ENCODE measurements at places on chromosomes 1 and 21.

GRCh38 chr1:24020025-24020424 is 39.9 kb upstream of the SRSF10 start:
- no peak for DNase-seq

GRCh38 chr1:89865498-89866382 is 44.9 kb downstream of the LRRC8D start:
- DNase-seq = no peak

GRCh38 chr1:177571076-177571475 is 398.8 kb downstream of the SEC16B start:
- DNase-seq = no peak

DNA sequence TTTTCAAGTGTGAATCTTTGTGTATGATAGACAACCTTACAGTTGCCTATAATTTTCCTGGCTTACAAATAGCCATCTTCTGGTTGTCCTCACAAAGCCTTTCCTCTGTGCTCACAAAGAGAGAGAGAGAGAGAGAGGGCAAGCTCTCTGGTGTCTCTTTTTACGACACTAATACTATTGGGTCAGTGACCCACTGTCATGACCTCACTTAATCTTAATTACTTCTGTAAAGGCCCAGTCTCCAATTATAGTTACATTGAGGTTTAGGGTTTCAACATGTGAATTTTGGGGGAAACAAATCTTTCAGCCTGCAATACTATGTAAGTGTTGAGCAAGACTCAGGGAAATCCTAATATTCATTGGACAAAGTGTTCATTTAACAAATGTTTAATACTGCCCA is 167.4 kb upstream of the COL11A1 start:
- DNase-seq = no peak

GRCh38 chr1:231779081-231779480 is 152.5 kb downstream of the DISC1 start:
- no peak for DNase-seq
